Colonic mucosa (tissue), 4 donors: ENCODE measurements at places on chromosomes 4 and X. TPM values are rescaled to one million over a fixed set of nuclear protein-coding genes. Genes with fewer than 3 reads are reported as not detected.

DNA sequence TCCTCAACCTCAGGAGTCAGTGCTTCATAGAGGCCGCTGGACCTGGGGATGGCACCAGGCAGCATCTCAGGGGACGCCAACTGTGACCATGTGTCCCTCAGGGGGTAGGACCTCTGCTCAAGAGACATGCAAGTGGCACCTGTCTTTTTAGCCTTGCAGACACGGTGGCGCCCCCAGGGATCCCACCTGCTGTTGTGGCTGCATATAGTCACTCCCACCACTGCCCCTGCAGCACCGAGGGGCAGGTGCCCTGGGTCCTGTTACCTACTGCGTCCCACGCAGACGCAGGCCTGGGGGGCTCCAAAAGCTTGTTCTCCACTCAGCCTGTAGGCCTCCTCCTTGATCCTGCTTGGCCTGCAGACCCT lies 2.5 kb downstream of the MYL5 start:
- H3K4me1 ChIP-seq = no peaks in the 10 kb centered on the region
- H3K4me3 ChIP-seq = no peak overlapping the region
- no peak for DNase-seq
- no peak overlapping the region for H3K27ac ChIP-seq
- H3K27me3 ChIP-seq = no peaks in the 10 kb centered on the region
- no peaks in the 10 kb centered on the region for H3K36me3 ChIP-seq

DNA sequence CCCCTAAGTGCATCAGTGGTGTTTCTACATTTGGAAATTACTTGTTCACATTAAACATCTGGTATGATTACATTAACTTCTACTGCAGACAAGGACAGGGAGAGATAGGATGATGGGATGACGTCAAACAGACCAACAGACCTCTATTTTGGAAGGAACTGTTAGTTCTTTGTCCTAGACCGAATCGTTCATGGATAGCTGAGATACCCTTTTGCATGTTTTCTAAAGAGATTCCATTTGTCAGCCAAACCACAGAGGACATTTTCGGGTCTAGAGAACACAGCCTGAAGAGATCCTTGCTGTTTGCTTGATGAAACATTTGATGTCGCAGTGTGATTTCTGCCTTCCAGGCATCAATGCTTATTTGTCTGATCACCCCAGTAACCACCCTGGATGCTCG lies 27.7 kb downstream of the CHST7 start:
- DNase-seq = no peak
- no peak overlapping the region for H3K4me3 ChIP-seq
- no peaks in the 10 kb centered on the region for H3K27me3 ChIP-seq

- no peaks in the 10 kb centered on the region for H3K4me1 ChIP-seq
- no peak overlapping the region for H3K27ac ChIP-seq
- no peak for DNase-seq
- no peaks in the 10 kb centered on the region for H3K36me3 ChIP-seq
- H3K27me3 ChIP-seq = no peaks in the 10 kb centered on the region
Measured at GRCh38 chrX:142036116-142036515, 132.4 kb downstream of the MAGEC1 start.

GAGE10 gene
- total RNA-seq = not detected

XAGE1A gene
- total RNA-seq = not detected

DNA sequence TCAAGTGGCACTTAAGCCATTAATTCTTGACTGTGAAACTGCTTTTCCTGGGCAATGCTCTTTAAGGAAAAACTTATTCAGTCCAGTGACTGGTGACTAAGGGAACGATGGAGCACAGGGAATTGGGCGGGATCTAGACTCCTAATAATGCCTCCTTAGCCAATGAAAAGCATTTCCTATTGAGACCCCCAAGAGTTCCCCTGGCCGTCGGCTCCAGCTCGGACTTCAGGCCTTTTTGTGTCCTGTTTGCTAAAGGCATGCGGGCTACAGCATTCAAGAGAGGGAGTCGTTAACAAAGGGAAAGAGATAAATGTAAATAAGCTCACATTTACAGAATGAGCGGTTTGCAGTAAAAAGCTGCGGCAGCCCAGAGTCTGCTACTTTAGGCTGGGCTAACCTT lies at the start of gene LPAR4:
Gene LPAR4 (plus strand): TSS at position 232 of the 400 bp plus-strand sequence. CDS start 7,150 bp downstream, outside the sequence.
- H3K4me3 ChIP-seq = no peak within 1 kb of the TSS
- no peaks in the 10 kb centered on the region for H3K4me1 ChIP-seq
- H3K27ac ChIP-seq = no peak within 1 kb of the TSS
- DNase-seq = no peak
- no peaks in the 10 kb centered on the region for H3K27me3 ChIP-seq

- H3K27ac ChIP-seq = no peak overlapping the region
- no peak for DNase-seq
- no peaks in the 10 kb centered on the region for H3K36me3 ChIP-seq
- H3K4me3 ChIP-seq = no peak overlapping the region
Measured at GRCh38 chr4:73896416-73896815, 27.2 kb downstream of the CXCL1 start.

GRCh38 chr4:128715616-128716015 lies 93.9 kb upstream of the JADE1 start:
- H3K4me1 ChIP-seq = no peaks in the 10 kb centered on the region
- DNase-seq = no peak
- H3K36me3 ChIP-seq = no peaks in the 10 kb centered on the region
- H3K4me3 ChIP-seq = no peak overlapping the region

GRCh38 chr4:47829438-47829837 lies 8.4 kb downstream of the CORIN start:
- DNase-seq = no peak
- no peak overlapping the region for H3K4me3 ChIP-seq
- H3K27me3 ChIP-seq = no peaks in the 10 kb centered on the region
- H3K36me3 ChIP-seq = no peaks in the 10 kb centered on the region

GRCh38 chr4:111639120-111639690 lies 506.0 kb upstream of the FAM241A start:
- no peaks in the 10 kb centered on the region for H3K36me3 ChIP-seq
- no peak for DNase-seq
- no peak overlapping the region for H3K4me3 ChIP-seq
- H3K4me1 ChIP-seq = no peaks in the 10 kb centered on the region
- H3K27me3 ChIP-seq = no peaks in the 10 kb centered on the region

- H3K27ac ChIP-seq = no peak overlapping the region
- H3K4me3 ChIP-seq = no peak overlapping the region
- no peaks in the 10 kb centered on the region for H3K4me1 ChIP-seq
- H3K27me3 ChIP-seq = no peaks in the 10 kb centered on the region
- DNase-seq = no peak
- no peaks in the 10 kb centered on the region for H3K36me3 ChIP-seq
Measured at GRCh38 chrX:17882680-17883079, 21.6 kb upstream of the RAI2 start.
